ENCODE measurements at places on chromosomes 1 and 21.

DNA sequence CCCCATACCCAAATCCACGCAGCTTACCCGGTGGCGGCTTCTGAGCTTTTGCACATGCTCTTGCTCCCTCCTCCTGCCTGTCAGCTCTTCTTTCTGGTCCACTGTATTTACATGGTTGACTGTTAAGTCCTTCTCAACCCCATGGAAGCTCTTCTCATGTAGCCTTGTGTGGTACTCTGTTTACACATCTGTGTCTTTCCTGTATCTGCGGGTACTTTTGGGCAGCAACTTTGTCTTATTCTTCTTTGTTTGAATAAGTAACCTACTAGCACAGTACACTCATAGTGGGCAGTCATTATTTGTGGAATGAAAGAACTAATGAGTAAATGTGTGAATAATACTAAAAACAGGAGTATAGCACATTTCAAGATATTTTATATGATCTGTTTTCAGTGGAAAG, 88.5 kb upstream of the GPR88 start:
- DNase-seq: no peak

GRCh38 chr1:63116016-63116415, 206.4 kb upstream of the FOXD3 start:
- DNase-seq: no peak

DNA sequence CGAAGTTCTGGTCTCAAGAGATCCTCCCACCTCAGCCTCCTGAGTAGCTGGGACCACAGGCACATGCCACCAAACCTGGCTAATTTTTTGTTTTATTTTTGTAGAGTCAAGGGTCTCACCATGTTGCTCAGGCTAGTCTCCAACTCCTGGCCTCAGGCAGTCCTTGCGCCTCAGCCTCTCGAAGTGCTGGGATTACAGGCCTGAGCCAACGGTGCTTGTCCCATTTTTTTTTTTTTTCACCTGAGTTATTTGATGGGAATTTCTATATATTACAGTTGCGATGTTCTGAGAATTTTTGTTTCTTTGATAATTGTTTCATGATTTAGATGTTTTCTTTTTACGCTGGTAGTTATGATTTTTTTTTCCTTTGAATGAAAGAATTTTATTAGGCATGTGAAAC, 2.5 kb downstream of the RABGAP1L start:
- no peak for DNase-seq

DNA sequence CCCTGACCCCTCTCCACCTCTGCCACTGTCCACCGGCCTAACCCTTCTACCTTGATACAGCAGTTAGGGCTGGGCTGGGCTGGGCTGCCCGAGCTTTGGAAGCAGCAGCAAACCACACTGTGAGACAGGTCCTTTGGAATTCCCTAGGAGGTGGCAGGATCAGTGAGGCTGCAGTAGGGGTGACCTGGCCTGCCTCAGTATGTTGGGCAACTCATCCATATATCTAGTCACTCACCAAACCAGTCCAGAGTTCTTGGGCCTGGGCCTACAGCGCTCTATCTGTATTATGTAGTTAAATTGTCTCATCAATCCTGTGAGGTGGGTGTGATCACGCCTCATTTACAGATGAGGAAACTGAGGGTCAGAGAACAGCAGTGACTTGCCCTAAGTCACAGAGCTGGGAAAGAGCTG, 13.3 kb upstream of the SYNC start:
- no peak for DNase-seq

DNA sequence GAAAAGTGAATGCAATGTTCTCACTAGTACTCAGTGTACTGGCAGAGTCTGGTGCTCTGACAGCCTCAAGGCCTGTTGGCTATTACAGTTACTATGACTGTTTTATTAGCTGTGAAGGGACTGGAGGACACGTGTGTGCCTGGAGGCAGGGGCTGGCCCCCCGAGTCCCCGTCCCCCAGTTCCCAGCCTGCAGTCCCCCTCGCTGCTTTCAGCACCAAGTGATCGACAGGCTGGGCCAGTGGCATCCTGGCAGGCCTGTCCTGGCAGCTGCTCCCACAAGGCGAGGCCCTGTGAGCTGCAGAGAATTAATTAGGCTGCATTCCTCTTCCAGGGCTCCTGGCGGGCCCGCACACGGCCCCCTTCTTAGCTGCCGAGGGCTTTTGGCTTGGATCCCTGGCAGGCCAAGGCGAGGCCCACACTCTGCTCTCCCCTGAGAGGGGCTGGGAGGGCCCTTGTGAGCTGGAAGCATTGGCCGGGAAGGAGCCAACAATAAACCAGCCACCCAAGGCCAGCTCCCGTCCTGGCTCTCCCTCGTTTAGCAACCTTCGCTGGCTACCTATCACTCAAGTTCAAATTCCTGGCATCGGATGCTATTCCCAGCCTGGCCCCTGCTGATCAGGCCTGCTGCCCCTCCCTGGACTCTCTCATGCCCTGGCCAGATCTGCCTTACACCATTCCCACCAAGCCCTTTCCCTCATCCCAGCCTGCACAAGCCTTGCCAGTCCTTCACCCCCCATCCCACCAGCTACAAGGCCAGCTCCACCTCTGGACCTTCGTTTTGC, 9.8 kb downstream of the EDN2 start:
- DNase-seq: no peak

- DNase-seq: no peak
These were observed 44.9 kb downstream of the SYT6 start for GRCh38 chr1:114108751-114109255.

GRCh38 chr21:34072145-34073031, 990 bp upstream of the MRPS6 start:
- DNase-seq: no peak

DNA sequence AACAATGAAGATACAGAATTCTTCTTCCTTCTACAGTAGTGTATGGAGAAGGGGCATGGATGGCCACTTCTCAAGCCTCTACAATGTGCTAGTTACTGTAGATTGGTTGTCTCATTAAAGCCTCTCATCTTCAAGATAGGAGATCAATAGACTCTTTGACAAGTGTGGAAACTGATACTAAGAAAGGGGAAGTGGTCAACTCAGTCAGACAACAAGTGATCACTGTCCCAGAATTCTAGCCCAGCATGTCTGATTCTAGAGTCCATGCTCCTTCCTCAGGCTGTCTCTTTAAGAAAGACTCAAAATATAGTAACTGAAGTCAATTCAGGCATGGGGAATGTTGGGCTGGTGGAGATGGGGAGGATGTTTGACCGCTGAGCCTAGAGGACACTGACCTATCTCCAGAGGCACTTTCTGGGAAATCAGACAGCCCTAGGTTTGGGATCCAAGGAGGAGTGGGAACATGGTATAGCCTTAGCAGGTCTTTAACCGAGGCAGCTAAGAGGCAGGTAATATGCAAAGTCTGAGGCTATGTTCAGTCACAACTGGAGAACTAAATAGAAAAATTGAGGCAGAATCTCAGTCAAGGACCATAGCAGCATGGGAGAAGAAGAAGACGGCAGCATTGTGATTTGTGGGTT, 39.3 kb upstream of the EYA3 start:
- no peak for DNase-seq

Measured in endothelial cell (in vitro differentiated cells).